ENCODE measurements at places on chromosomes 7 and 10. TPM values are rescaled to one million over a fixed set of nuclear protein-coding genes. Genes with fewer than 3 reads are reported as not detected.

CAMK1D gene
- 5.2 TPM for polyA plus RNA-seq

GJD4 gene
- polyA plus RNA-seq, result not detected

SMURF1 gene
- polyA plus RNA-seq, result 2.9 TPM

STRIP2 gene
- 0.18 TPM for polyA plus RNA-seq

GSTO1 gene
- 349 TPM for polyA plus RNA-seq

SH3PXD2A gene
- polyA plus RNA-seq, result 0.82 TPM

GRCh38 chr7:80916770-80917741 is 1.8 kb downstream of the SEMA3C start:
- no peak for DNase-seq

DNA sequence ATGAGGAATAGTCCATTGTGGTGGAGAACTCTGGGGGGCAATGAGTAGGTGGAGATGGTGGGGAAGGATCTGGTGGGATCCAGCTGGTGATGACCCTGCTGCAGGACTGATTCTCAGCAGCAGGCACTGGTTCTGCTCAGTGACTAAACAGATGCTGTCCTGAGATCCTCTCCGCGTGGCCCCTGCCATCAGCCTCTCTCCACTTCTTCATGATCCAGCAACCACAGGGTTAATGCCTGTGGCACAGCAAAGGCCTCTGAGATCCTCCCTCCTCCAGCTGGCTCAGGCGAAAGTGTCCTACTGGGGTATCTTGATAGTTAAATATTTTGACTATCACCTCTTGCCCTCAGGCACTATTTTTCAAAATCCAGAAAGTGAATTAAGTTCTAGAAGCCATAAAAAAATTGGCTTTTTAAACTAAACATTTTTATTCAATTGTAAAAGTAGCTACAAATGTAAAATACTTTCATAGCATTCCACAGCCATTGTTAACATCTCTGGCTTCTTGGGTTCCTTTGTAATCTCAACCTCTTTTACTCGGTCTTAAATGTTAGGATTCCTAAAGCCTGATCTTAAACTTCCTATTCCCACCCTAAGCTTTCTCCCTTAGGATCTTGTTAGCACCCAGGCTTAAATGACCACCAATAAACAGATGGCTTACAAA is 13.1 kb downstream of the PLAU start:
- DNase-seq, result no peak

- no peak for DNase-seq
These were observed 17.7 kb upstream of the ZNRF2 start for GRCh38 chr7:30266686-30267085.

DNA sequence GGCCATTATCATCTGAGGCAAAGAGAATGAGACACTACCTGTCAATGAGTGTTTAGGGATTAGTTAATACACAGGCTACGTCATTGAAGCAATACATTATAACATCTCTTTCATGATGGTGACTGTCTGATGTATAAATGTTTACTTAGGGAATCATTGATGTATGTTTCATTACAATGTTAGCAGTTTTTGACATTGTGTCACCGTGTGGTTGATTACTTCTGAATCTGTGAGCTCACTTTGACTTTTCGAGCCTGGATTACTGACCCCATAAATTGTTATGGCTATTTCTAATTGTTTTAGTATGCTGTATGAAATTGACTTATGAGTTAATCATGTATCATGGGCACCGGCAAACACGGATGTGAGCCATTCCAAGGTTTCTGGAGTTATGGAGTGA is 494.0 kb downstream of the MAGI2 start:
- DNase-seq, result no peak

DNA sequence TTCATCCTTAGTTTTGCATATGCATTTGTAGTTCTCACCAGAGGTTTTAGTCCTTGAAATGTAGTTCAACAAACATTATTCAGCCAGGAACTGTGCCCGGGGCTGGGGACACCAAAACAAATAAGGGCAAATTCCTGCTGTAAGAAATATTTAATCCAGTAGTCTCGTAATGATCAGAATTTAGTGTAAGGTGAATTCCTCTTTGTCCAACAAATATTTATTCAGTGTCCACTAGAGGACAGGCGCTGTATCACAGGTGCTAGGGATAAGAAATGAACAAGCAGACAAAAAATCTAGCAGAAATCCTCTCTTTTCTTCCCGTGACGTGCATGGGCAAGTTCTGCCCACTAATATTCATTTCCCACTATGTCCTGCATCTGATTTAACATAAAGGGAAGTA is 17.6 kb downstream of the LGI1 start:
- DNase-seq, result no peak

GRCh38 chr10:74738985-74739567 is 87.3 kb upstream of the KAT6B start:
- DNase-seq, result no peak

- no peak for DNase-seq
These were observed 72.5 kb downstream of the CCDC6 start for GRCh38 chr10:59833810-59834209.

- DNase-seq, result no peak
These were observed 4.5 kb upstream of the CYTH3 start for GRCh38 chr7:6276911-6277408.

GRCh38 chr10:106957823-106958588 is 206.5 kb downstream of the SORCS1 start:
- DNase-seq, result no peak

DNA sequence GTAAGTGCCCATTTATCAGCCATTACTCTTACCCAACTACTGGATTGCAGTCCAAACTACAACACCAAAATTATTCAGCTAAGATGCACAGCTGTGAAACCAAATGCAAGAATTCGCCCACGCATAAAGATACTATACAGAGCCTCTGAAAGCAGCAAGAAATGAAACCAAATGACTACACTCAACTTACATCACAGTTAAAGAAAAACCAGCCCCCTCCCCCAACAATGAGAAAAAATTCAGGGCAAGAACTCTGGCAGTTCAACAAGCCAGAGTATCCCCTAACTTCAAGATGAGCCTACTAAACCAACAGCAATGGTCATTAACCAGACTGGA is 209.1 kb upstream of the VWC2 start:
- no peak for DNase-seq

- DNase-seq, result no peak
These were observed 33.5 kb downstream of the FIGNL1 start for GRCh38 chr7:50416527-50417182.
